ENCODE measurements at places on chromosomes 16 and 17. TPM values are rescaled to one million over a fixed set of nuclear protein-coding genes. Genes with fewer than 3 reads are reported as not detected.

- DNase-seq = no peak
Measured at GRCh38 chr16:86213437-86214205, 296.7 kb upstream of the FOXF1 start.

- DNase-seq = peak; percentile 19
Measured at GRCh38 chr16:85563515-85564276, 49.4 kb upstream of the GSE1 start.

- no peak for DNase-seq
Measured at GRCh38 chr16:65312071-65312470, 190.2 kb upstream of the CDH11 start.

GRCh38 chr17:72518159-72518732 is 397.4 kb downstream of the SOX9 start:
- DNase-seq = no peak

- no peak for DNase-seq
Measured at GRCh38 chr17:62746941-62747340, 61.2 kb downstream of the MARCHF10 start.

- no peak for DNase-seq
Measured at GRCh38 chr17:40596261-40596919, 31.1 kb upstream of the CCR7 start.

DNA sequence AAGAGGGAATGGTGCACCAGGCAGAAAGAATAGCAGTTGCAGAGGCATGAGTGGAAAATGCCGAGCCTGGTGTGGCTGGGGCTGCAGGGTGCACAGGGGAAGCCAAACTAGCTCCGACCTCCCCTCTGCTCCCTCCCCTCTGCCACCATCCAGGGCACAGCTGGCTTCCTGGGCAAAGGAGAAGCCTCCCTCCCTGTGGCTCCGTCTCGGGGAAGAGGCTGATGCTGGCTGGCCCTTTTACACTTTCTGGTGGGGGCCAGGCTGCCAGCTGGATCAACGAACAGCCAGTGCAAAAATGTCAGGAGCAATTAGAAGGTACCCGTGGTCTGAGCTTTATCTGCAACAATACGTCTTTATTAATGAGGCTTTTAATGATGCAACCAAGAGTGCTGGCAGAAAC is 37.1 kb upstream of the KCNJ12 start:
- DNase-seq = no peak

DNA sequence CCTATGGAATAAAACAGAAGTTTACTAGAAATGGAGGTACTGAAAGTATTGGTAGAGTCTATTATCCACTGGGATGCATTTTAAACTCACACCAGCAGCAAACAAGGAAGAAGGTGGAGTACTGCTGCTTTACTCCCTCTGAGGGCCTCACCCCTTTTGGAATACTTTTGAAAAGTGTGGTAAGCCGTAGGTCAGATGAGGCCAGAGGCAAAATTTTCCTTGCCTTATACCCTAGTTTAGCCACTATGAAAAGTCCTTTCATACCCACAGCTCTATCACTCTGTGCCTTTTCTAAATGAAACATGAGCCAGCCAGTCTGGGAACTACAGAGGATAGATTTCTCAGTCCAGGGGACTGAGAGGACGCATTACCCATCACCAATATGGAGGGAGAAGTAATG is 14.0 kb downstream of the GDE1 start:
- no peak for DNase-seq

DNA sequence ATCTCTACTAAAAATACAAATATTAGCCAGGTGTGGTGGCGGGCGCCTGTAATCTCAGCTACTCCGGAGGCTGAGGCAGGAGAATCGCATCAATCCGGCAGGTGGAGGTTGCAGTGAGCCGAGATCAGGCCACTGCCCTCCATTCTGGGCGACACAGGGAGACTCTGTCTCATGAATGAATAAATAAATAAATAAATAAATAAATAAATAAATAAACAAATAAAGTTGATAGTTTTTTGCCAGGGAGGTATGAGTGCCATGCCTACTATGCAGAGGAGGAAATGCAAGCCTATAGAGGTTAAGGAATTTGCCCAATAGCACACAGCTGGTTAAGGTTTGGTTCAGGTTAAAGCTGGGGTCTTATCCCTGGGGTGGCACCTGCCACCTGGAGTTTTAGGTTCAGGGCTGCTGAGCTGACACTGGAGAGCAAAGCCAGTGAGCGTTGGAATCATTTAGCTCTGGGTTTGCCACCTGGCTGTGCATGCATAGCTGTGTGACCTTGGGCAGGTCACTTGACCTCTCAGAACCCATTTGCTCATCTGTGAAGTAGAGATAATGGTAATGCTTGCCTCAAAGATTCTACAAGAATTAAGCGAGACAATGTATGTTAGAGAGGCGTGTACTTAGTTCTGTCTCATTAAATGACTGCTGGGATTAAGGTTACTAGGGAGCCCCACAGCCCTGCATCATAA is 1.2 kb downstream of the OTOA start:
- no peak for DNase-seq

DNA sequence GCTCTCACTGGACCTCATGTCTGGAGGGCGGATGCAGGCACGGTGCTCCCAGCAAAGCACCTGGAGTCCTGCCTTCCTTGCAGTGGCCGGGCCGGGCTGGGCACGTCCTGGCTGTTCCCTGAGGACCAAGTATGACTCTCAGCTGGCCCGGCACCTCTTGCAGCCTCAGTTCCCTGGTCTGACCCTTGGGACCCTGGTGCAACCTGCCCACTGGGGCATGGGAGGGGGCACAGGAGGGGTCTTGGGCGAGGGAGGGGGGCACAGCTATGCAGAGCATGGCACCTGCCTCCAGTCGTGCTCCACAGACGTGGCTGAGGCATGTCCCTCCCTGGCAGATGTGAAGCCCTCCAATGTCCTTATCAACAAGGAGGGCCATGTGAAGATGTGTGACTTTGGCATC is 19.6 kb downstream of the MAP2K3 start:
- no peak for DNase-seq

GRCh38 chr17:16933317-16934132 is 38.4 kb downstream of the TNFRSF13B start:
- no peak for DNase-seq

DNA sequence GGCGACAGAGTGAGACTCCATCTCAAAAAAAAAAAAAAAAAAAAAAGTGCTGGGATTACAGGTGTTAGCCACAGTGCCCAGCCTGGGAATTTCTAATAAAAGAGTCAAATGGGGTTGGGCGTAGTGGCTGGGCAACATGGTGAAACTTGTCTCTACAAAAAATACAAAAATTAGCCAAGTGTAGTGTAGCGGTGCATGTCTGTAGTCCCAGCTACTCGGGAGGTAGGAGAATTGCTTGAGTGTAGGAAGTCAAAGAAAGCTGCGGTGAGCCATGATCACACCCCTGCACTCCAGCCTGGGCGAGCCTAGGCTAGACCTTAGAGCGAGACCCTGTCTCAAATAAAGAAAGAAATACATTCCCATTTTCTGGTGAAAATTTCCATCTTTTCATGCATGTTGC is 2.4 kb upstream of the UTS2R start:
- no peak for DNase-seq

- DNase-seq = no peak
Measured at GRCh38 chr16:77898671-77899211, 110.4 kb downstream of the VAT1L start.

Gene COG8
- 30.5 TPM for total RNA-seq

Gene ARMC7
- total RNA-seq = 2.4 TPM

Gene TMC8
- total RNA-seq = under 0.01 TPM

Gene EVI2A
- 0.33 TPM for total RNA-seq

Gene CD300C
- not detected for total RNA-seq

All from pulmonary artery endothelial cell (primary cell).